ENCODE measurements at places on chromosomes 1 and 21. TPM values are rescaled to one million over a fixed set of nuclear protein-coding genes. Genes with fewer than 3 reads are reported as not detected.

The ROR1 gene
- total RNA-seq = 19.1 TPM

The GBP6 gene
- not detected for total RNA-seq

The ADAMTS4 gene
- total RNA-seq = 0.25 TPM

The HES3 gene
- total RNA-seq = not detected

The CELA3A gene
- total RNA-seq = not detected

The SAMD13 gene
- 1.4 TPM for total RNA-seq

The MANEAL gene
- 0.81 TPM for total RNA-seq

The S100A6 gene
- total RNA-seq = 1,631 TPM

The RIPPLY3 gene
- total RNA-seq = 0.51 TPM

The DUSP12 gene
- total RNA-seq = 24.1 TPM
